Bronchus fibroblast of lung (primary cell): ENCODE measurements at places on chromosomes 2 and 18. TPM values are rescaled to one million over a fixed set of nuclear protein-coding genes. Genes with fewer than 3 reads are reported as not detected.

The DSC1 gene
- total RNA-seq, result not detected in 2 replicates

The CRIM1 gene
- total RNA-seq, result 105 and 124 TPM in 2 replicates

The RASGRP3 gene
- total RNA-seq, result 0.17 and 0.45 TPM in 2 replicates

The COL6A3 gene
- total RNA-seq, result 589 and 614 TPM in 2 replicates

The TSN gene
- 40.7 and 46.1 TPM in 2 replicates for total RNA-seq

The PLCD4 gene
- 0.67 and 0.89 TPM in 2 replicates for total RNA-seq

The CHST9 gene
- total RNA-seq, result not detected in 2 replicates

The TMEM169 gene
- 0.45 and 1.0 TPM in 2 replicates for total RNA-seq

The ANKRD30BL gene
- not detected in 2 replicates for total RNA-seq

The ALLC gene
- total RNA-seq, result not detected in 2 replicates

The TBR1 gene
- not detected in 2 replicates for total RNA-seq

The HOXD12 gene
- total RNA-seq, result not detected in 2 replicates

The PCGF1 gene
- 16.6 and 18.3 TPM in 2 replicates for total RNA-seq

The FABP1 gene
- not detected in 2 replicates for total RNA-seq

The PNO1 gene
- 15.1 and 19.2 TPM in 2 replicates for total RNA-seq

The APOB gene
- 0.15 TPM in 1 of 2 replicates, not detected in the other for total RNA-seq

The SDC1 gene
- 30.6 and 37.7 TPM in 2 replicates for total RNA-seq

The RNF144A gene
- 2.8 and 3.0 TPM in 2 replicates for total RNA-seq

The SERPINB4 gene
- total RNA-seq, result not detected in 2 replicates

The GPR35 gene
- under 0.01 and 0.15 TPM in 2 replicates for total RNA-seq

The LBX2 gene
- total RNA-seq, result 1.3 and 3.4 TPM in 2 replicates

The ZSWIM2 gene
- under 0.01 TPM in 1 of 2 replicates, not detected in the other for total RNA-seq

The CCBE1 gene
- 52.3 and 55.1 TPM in 2 replicates for total RNA-seq

The UGT1A5 gene
- not detected in 2 replicates for total RNA-seq

The CRACDL gene
- under 0.01 TPM in 1 of 2 replicates, not detected in the other for total RNA-seq

The PPIL3 gene
- total RNA-seq, result 44.2 and 55.6 TPM in 2 replicates

The MEP1B gene
- not detected in 2 replicates for total RNA-seq

The USP40 gene
- 15.5 and 21.0 TPM in 2 replicates for total RNA-seq

The GRHL1 gene
- total RNA-seq, result 0.50 and 0.74 TPM in 2 replicates

The SEMA4C gene
- 25.1 and 27.1 TPM in 2 replicates for total RNA-seq
